ENCODE measurements at places on chromosomes 3 and 15.

DNA sequence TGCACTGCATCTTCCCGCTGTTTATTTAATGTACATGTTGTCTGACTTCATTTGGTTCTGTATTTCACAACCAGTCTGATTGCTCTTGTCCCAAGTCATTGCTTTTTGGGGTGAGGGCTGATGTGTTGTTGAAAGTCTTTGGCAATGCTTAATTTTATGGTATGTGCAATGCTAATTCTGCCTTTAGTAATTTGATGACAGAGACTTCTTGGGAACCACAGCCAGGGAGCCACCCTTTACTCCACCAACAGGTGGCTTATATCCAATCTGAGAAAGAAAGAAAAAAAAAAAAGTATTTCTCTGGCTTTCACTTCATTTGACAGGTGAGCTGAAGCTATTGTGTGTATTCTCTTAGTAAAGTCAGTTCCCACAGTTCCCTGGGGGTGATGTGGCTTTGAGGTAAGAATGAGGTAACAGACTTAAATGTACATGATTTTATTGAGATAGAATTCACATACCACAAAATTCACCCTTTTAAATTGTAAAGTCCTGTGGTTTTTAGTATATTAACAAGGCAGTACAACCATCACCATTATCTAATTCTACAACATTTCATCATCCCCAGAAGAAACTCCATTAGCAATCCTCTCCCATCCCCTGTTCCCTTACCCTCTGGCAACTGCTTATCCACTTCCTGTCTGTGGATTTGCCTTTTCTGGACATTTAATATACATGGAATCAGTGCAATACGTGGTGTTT, 97.3 kb downstream of the SLCO3A1 start:
- no peak for DNase-seq

- DNase-seq, result no peak
These were observed 3.4 kb upstream of the ZBED2 start for GRCh38 chr3:111598552-111598951.

DNA sequence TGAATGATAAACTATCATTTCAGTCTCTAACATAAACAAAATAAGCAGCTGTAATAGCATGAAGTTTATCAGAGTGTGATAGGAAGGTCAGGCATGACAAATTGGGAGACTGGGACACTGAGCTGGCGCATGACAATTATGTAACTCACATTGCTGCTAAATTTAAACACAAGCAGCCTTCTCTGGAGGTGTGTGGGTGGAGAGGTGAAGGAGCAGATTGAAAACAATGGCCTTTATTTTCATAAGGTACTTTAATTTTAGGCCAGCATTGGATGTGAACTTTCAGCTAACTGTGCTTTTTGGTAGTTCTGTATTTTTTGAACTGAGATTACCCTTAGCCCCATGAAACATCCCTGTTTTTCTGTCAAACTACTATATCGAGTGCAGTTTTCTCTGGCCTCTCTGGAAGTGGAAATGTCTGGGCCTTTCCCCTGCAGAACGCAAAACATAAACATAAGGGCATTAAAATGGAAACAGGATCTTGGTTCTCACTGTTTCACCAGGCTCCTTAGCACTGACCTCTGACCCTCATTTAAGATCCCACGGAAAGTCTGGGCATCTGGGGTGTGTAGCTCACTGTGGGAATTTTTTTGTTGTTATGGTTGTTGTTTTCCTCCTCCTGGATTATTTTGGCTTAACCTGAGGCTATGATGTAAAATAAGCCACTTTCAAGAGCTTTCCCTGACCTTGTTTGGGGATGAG, 160.1 kb upstream of the DPH6 start:
- DNase-seq, result no peak

GRCh38 chr15:41795996-41796856, 21.9 kb downstream of the MAPKBP1 start:
- no peak for DNase-seq

- no peak for DNase-seq
These were observed 1.5 kb downstream of the ABTB1 start for GRCh38 chr3:127674101-127674721.

GRCh38 chr3:31166249-31166885, 271.9 kb upstream of the GADL1 start:
- DNase-seq, result no peak

GRCh38 chr15:29050870-29051269, 165.1 kb downstream of the APBA2 start:
- no peak for DNase-seq

GRCh38 chr15:85329561-85330422, 50.6 kb upstream of the AKAP13 start:
- no peak for DNase-seq

DNA sequence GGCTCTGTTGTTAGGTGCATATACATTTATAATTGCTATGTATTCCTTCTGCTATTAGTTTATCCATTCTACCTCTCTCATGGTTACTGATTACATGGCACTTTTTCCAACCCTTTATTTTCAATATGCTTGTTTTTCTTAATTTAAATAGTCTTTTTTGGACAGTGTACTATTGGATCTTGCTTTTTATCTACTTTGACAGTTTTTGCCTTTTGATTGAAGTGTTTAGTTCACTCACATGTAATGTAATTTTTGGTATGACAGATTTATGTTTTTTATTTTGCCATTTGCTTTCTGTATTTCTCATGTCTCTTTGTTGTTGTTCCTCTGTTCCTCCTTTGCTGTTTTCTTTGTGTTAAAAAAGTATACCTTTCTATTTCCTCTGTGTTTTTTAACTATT, 44.5 kb downstream of the TRPC1 start:
- no peak for DNase-seq

DNA sequence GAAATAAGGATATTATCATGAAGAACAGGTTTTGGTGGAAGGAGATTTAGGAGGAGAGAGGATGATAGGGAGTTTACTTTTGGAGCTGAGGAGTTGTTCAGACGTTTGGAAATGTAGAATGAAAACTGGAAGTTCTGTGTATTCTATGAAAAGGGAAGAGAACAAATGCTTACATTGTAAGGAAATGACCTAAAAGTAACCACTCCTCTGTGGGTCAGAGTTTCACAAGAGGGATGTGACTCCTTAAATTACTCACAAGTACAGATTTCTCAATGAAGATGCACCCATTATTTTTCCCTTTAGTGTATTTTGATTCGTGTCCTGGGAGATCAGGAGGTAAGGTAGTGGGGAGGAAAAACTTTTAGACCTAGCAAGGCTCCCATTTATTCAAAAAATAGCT, 4.0 kb downstream of the RNF13 start:
- no peak for DNase-seq

- no peak for DNase-seq
These were observed 43.5 kb downstream of the FMN1 start for GRCh38 chr15:33150971-33151370.

- no peak for DNase-seq
These were observed 25.4 kb downstream of the AADAC start for GRCh38 chr3:151839313-151839631.

DNA sequence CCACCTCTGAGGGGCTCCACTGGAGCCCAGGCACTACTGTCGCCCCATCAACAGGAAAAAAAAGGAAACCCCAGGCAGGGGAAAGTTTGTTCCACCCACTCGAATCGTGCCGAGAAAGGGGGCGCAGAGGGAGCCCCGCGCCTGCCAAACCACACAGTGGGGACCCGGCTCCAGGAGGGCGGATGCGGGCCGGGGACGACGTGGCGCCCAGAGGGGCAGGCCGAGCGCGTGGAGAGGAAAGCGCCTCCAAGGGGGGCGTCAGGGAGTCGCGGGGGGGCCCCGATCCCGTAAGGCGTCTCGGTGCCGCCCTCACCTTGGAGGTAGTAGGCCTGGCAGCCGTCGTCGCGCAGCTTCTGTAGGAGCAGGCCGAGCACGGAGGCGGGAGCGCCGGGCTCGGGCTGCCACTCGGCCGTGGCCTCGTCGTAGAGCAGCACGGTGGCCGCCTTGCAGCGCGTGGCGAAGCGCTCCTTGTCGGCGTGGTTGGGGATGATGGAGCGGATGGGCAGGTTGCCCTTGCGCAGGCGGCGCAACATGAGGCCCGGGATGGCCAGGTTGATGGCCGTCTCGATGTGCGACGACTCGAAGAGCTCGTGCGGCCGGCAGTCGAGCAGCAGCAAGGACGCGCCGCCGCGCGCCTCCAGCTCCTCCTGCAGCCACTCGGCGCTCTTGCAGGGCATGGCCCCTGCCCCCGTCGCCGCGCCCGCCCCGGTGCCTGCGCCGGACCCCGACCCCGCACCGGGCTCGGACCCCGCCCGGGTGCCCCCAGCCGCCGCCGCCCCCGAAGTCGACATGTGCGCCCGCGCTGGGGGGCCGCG, 627 bp downstream of the DUSP7 start:
- no peak for DNase-seq

DNA sequence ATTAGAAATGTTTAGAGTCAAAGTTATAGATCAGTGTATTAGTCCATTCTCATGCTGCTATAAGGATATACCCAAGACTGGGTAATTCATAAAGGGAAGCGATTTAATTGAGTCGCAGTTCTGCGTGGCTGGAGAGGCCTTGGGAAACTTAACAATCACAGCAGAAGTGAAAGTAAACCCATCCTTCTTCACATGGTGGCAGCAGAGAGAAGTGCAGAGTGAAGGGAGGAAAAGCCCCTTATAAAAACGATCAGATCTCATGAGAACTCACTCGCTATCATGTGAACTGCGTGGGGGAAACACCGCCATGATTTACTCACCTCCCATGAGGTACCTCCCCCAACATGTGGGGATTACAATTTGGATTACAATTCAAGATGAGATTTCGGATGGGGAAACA, 871.5 kb downstream of the DIPK2A start:
- no peak for DNase-seq

- no peak for DNase-seq
These were observed 51.0 kb downstream of the GMPS start for GRCh38 chr3:155921486-155921885.
